ENCODE measurements at places on chromosomes 7 and 10. TPM values are rescaled to one million over a fixed set of nuclear protein-coding genes. Genes with fewer than 3 reads are reported as not detected.

VWA2 gene
- 15.7 TPM for total RNA-seq

GJD4 gene
- not detected for total RNA-seq

DNA sequence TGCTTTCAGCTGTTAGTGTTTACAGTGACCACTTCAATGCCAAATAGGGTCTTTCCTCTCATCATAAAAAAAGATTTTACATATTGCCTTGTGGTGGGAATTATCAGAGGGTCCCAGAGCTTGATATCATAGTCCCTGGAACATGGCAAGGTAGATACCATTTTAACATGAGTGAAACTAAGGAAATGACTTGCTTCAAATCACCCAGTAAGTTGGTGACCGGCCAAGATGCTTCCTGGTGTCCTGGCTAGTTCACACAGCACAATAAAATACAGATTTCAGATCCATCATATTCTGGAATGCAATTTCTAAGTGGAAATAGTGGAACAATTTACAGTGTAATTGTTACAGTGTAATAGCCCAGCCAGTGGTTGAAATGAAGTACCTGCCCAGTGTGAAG is 36.6 kb downstream of the CNNM1 start:
- no peaks in the 10 kb centered on the region for H3K27me3 ChIP-seq
- peaks cover 4% of the 10 kb centered on the region for H3K36me3 ChIP-seq
- no peak overlapping the region for H3K4me3 ChIP-seq

DNA sequence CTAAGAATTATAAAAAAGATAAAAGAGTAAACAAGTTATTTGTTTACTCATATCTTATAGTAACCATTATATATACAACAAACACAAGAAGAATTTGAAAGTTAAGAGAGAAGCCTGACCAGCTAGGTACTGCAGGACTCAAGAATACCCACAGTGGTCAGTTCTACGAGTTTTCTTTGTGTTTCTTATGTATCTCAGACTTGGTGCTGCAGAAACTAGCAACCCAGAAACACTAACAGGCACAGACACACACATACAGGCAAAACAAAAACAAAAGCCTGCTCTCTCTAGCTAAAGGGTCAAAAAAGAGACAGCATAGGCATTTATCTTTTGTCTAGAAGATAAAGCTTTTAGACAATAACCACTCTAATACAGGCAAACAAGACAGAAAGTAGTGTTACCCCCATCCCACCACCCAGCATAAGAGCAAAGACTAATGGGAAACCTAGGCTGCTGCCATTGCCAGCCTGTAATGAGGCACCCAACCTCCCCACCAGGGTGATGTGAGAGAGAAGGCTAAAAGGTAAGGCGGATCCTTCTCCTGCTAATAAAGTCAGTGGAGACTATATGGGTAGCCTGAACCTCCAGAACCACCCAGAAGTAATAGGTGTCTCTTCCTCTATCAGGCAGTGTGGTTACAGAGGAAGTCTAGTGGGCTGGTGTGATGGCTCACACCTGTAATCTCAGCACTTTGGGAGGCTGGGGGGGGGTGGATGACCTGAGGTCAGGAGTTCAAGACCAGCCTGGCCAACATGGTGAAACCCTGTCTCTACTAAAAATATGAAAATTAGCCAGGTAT is 113.9 kb downstream of the DNAJC1 start:
- H3K27ac ChIP-seq, result no peak overlapping the region
- no peaks in the 10 kb centered on the region for H3K4me1 ChIP-seq
- peaks cover 7% of the 10 kb centered on the region for H3K36me3 ChIP-seq
- H3K27me3 ChIP-seq, result no peaks in the 10 kb centered on the region

GRCh38 chr7:93985101-93985500 is 19.1 kb downstream of the BET1 start:
- no peak overlapping the region for H3K4me3 ChIP-seq
- no peaks in the 10 kb centered on the region for H3K4me1 ChIP-seq
- no peaks in the 10 kb centered on the region for H3K36me3 ChIP-seq
- no peak for DNase-seq
- H3K27ac ChIP-seq, result no peak overlapping the region

DNA sequence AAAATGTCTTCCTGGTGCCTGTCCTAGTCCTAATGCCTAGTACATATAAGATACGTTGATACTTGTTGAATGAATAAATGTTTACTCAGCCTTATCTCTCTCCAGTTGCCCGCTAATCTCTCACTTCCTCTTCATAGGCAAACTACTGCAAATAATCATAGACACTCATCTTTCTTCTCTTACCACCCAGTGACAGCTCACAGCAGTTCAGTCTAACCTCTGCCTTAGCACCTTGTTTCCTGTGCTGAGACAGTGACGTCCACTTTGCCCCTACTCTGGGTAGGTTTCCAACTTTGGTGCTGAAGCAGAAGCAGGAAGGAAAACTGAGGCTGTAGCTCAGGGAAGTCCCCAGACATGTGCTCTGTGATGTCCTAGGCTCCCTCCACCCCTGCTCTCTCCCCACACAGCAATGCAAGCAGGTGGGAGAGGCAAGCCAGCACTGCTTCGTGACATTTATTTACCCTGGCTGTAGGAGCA is 45.5 kb upstream of the RHOBTB1 start:
- H3K27me3 ChIP-seq, result no peaks in the 10 kb centered on the region
- no peaks in the 10 kb centered on the region for H3K4me1 ChIP-seq
- H3K4me3 ChIP-seq, result no peak overlapping the region
- DNase-seq, result no peak
- no peak overlapping the region for H3K27ac ChIP-seq

- no peak overlapping the region for H3K4me3 ChIP-seq
- no peak overlapping the region for H3K27ac ChIP-seq
- peaks cover 13% of the 10 kb centered on the region for H3K4me1 ChIP-seq
- H3K36me3 ChIP-seq, result no peaks in the 10 kb centered on the region
These were observed 247.0 kb downstream of the TRIL start for GRCh38 chr7:28711114-28711513.
